Activated CD8-positive, alpha-beta memory T cell treated with anti-CD3 and anti-CD28 coated beads for 4 hours (primary cell): ENCODE measurements at places on chromosomes 7 and 10.

DNA sequence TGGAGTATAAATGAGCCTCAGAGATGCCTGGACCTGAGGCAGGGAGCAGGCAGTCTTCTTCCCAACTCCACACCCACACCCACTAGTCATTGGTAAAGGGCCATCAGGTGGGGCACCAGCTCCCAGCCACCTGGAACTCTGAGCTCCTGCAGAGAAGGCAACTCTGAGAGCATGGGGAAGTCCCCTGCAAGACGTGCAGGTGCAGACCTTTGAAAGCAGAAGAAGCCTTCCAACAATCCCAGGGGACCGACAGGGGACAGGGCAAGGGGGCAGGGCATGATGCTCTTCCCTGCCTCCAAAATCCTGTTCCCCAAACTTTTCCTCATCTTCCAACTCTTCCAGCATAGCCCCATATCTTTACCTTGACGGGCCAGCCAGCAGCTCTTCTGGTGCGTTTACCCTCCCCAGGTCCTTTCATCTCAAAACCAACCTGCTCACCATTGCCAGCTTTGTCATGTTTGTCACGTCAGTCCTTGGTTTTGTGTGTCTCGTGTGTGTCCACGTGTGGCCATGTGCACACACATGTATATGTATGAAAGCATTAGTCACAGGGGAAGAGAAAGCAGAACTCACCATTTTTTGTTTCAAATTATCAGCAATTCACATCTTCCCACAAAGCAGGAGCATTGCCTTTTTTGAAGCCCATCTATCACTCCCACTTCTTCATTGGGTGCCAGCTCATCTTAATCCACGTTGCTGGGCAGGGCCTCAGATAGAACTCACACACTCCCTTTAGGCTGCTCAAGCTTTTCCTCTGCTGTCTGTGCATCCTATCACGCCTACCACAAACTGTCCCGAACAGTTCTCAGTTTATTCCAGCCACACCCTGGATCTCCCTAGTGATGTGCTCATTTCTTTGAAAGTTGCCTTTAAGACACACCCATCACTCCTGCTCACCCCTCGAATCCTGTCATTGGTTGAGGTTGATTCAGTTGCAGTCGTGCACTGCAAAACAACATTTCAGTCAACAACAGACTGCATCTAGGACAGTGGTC, 41.0 kb upstream of the AMPH start:
- DNase-seq: no peak

GRCh38 chr7:87110778-87111177, 41.5 kb upstream of the DMTF1 start:
- no peak for DNase-seq

GRCh38 chr10:16904639-16905061, 87.4 kb upstream of the RSU1 start:
- DNase-seq: no peak

DNA sequence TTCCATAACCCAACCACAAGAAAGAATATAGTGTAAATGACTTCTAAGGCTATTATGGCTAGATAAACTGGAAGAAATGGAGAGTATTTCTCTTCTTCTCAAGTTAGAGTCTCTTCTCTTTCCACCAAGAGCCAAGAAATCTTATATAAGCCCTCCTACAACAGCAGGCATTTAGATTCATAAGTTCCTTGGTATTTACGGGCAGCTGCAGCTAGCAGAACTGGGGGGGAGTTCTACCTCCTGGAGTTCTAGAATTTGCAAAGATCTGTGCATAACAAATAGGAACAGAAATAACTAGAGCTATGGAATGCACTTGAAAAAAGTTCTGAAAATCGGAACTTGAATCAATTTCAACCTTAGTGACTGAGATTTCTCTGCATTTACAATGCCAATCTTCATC, 715.2 kb upstream of the GRM3 start:
- DNase-seq: no peak

GRCh38 chr10:95474228-95475002, 86.8 kb downstream of the SORBS1 start:
- no peak for DNase-seq

GRCh38 chr7:41975849-41976248, 261.2 kb downstream of the GLI3 start:
- DNase-seq: no peak

- no peak for DNase-seq
Measured at GRCh38 chr7:47493976-47494911, 87.7 kb downstream of the TNS3 start.

GRCh38 chr10:89236226-89236797, 15.3 kb downstream of the LIPA start:
- no peak for DNase-seq

DNA sequence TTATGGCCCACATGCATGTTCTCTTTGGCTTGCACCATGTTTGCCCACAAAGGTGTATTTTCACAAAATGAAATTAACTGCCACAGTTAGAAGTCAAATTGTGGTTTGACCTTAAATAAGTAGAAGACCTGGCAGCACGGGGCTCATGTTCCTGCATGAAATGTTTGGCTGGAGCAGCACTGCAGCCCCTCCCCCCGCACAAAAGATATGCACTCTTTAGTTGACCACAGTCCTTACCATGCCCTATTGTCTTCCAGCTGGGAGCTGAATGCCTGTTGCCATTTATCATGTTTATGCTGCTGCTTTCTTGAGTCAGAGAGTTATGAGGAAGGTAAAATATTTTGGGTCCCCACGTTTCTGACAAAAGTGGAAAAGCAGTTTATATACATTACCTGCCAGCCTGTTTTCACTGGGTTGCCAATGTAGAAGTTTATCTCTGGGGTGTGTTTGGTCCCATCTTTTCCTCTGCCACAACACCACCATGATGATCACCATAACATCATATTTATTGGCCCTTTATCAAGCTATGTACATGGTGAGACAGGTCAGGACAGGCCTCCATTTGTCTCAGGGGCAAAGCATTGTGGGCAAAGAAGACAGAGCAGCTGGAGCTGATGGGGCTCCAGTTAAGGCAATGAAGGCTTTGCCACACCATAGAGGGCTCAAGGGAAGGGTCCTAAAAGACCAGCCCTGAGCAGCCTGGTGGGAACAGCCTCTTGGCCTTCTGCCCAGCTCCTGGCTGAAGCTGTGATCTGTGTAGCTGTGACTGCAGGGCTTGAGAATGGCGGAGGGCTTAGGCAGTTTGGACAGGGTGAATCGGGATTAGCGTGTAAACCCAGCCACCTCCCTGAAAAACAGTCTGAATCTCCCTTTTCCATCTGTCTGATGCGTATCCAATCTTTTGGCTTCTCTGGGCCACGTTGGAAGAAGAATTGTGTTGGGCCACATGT, 5.4 kb downstream of the PRF1 start:
- DNase-seq: no peak

- DNase-seq: no peak
Measured at GRCh38 chr7:48045195-48045765, 9.9 kb downstream of the C7orf57 start.

DNA sequence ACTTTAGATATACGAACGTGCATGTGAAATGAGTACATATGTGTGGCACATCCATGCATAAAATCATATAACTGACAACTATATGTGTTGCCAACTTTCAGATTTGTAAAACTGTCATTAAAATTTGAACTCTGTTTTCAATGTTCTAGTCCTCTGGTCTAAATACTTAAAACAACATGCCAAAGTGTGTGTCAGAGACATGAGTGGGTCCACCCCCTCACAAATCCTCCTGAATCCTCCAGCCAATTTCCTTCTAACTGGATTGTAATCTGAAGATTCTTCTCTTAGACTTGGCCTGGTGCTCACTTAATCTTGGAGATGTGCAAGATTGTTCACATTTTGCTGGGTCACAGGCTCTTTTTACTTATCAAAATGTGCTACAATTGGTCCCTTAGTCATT, 184.1 kb downstream of the RELN start:
- no peak for DNase-seq

DNA sequence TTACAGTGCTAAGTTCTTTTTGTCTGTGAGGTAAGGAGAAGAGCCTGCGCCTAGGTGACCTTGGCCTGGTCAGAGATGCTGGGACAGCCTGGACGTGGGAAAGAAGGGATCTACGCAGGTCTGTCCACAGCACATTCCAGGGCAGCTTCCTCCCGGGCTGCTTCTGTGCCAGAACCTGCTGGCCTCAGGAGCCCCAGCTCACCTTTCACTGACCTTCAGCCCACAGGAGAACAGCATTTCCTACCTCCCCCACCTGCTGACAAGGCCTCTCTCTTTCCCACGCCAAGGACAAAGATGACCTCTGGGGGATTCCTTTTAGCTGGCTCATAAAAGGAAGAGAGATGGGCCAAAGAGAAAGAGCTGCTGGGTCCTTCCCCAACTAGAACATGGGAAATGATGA, 260.6 kb downstream of the KCNMA1 start:
- no peak for DNase-seq

- no peak for DNase-seq
Measured at GRCh38 chr7:2710901-2711551, 23.0 kb downstream of the AMZ1 start.

- DNase-seq: no peak
Measured at GRCh38 chr7:34041707-34042106, 136.4 kb downstream of the BMPER start.

DNA sequence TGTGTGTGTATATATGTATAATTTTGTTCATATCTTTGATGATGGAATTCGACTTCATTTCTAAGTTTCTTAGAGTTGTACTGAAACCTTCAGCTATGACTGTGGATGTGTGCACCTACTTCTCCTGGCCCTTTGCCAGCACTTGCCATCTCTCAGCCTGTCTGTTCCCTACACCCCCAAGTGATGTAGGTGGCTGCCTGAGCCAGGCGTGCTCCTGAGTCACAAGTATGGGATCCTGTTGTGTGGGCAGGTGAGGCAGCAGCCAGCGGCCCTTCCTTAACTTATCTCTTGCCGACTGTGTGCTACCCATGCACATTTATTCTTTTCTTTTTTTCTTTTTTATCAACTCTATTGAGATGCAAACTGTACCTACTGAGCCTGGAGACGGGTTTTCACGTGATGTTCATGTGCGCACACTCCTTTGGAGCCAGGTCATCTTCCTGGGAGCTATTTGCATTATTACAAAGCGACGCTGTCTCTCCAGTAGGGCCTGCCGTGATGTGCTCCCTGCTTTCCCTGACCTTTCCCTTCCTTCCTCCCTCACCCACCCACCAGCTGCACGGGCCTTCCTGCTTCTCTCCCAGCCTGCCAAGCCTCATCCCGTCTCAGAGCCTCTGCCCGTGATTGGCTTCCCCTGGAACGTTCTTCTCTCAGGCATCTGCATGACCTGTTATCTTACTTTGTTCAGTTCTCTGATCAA, 31.3 kb upstream of the GALNT11 start:
- DNase-seq: no peak

DNA sequence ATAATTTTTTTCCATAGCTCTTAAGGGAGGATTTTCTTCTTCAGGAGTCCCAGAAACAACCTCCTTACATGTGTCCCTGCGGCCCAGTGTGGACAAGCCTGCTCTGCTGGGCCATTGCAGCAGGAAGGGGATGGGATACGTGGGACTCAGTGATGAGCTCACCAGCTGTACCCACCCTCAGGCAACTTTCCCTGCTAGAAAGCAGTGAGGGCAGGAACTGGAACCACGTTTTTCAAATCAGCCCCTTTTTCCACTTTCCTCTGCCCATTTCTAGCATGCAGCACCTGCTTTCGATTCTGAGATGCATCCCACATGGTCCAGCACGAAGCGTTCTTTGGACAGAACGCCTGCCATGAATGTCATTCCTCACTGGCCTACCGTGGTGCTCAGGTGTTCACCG, 232.7 kb downstream of the KLF6 start:
- no peak for DNase-seq
